ENCODE measurements at places on chromosomes 1 and 21.

DNA sequence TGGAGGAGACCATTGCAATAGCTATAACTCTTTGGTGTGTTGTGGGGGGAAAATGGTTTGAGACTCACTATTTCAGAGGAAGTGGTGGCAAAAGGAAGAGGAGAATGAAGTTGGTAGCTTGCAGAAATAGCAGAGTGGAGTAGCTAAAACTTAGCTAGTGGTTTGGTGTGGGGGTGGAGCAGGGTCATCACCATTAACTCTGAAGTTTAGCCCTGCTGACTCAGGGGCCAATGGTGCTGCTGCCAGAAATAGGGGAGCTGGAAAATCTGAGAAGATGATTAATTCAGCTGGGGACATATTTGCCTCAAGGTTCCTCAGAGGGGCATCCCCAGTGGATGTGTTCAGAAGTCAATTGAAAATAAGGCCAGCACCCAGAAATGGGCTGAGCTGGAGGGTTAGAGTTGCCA is 65.4 kb downstream of the RUNX1 start:
- DNase-seq, result no peak

DNA sequence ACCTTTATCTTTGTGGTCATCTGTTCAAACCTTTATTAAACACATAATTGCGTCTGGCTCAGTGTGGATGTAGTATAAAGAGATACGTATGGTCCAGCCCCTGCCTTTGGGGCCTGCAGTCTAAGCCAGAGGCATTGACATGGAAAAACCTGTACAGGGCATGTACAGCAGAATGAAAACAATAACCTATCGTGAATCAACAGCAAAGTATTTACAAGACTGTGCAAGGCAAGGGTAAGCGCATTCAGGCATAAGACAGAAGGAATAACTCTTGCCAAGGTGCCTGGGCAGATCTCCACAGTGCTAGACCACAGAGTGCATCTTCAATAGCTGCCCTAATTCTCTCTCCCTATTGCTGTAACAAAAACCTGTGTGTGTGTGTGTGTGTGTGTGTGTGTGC is 35.5 kb downstream of the KIRREL1 start:
- no peak for DNase-seq

DNA sequence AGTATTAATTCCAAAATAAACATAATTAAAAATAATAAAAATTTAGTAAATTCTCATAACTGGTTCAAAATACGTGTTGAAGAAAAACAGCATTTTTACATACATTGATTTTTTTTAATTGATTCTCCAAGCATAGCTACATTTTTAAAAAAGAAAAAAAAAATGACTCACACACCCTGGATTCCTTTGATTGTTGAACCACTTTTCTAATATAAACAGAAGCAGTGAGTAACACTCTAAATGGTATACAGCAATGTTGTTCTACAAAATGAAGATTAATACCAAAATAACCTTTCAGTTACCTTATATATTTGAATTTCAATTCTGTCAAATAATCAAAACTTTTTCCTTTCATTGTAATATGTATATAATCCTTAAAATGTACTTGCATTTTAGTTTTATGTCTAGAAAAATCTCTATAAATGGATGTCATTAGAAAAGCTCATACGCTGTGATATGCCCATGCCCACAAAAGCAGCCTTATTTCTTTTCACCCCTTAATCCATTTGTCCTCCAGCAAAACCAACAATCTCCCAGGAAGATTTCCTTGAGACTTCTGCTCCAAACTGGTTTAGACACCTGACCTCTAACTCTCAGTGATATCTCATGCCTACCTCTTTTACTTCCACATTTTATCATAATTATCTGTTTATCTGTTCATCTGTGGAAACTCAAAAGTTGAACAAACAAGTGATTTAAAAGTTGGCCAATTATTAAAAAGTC is 246.4 kb upstream of the NR5A2 start:
- no peak for DNase-seq

GRCh38 chr1:223834660-223835263 is 11.0 kb downstream of the TP53BP2 start:
- DNase-seq, result no peak

- DNase-seq, result peak; percentile 63
Measured at GRCh38 chr1:116474921-116475849, 95.6 kb downstream of the CD58 start.

DNA sequence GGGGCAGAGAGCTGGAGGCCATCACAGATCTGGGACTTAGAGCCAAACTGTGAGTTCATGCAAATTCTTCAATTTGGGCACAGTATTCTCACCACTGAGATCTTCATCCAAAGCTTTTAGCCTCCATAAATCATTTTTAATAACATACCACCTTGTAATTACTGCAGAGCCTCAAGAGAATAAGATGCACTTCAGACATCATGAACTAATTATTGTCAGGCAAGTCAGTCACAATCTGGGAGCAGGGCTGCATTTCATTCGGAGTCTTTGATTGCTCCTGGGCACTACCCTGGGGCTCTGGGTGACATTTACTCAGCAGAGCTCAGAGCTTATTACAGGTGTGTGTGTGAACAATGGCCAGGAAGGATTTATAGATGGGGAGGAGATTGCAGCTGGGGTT is 623.7 kb downstream of the PTPRU start:
- no peak for DNase-seq

GRCh38 chr1:6162773-6163172 is 17.3 kb downstream of the CHD5 start:
- no peak for DNase-seq

DNA sequence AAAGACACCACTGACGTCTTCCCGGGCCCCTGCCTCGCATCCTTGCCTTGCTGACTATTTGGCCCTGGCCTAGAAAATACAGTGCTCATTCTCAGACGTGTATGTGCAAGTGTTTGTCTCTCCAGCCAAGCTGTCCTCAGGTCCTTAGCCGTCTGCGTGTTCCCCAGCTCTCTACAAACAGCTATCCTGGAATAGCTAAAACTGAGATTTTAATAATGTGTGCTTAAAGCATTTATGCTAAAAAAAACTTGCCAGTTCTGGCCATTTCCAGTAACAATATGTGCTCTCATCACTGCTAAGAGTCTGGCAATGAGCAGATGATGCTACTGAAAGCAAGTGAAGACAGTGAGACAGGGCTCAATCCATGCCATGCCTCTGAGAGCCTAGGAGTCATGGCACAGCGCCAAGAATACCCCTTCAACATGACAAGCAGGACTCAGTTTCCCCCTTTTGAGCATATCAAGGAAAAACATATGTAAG is 55.7 kb downstream of the IRF2BP2 start:
- DNase-seq, result no peak

DNA sequence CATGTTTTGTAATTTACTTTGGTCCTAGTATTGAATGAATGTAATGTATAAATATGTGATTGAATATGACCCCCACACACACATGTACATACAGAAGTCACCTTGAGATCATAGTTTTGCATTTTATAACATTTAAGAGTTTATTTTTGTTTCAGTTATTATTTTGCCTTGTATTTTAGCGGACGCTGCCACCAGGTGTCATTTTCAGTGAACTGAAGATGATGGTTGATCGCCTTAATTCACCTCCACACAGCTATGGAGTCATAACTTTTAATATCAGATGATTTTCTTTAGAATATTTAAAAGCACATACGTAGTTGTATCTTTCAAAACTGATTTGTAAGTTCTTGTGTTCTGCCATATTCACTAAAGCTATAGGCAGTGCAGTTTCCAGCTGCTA is 130.4 kb downstream of the DYRK1A start:
- DNase-seq, result no peak

Measured in body of pancreas (tissue), 4 donors.